ENCODE measurements at places on chromosomes 13 and 19.

- DNase-seq, result no peak
These were observed 88.8 kb downstream of the GNG7 start for GRCh38 chr19:2613507-2614295.

GRCh38 chr19:46211201-46211881 lies 18.2 kb upstream of the IGFL1 start:
- peak; percentile 74 for DNase-seq

DNA sequence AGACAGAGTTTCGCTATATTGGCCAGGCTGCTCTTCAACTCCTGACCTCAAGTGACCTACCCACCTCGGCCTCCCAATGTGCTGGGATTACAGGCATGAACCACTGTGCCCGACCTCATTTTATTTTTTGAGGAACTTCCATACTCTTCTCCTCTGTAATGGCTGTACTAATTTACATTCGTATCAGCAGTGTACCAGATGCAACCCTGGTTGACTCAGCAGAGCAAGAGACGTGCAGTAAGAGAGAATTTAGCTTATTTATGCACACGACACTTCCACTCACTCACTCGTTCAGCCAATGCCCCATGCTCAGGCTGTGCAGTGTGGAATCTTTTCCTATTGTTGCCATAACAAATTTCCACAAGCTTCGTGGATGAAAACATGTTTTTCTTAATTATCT lies 6.9 kb downstream of the KIR3DL3 start:
- DNase-seq, result no peak

DNA sequence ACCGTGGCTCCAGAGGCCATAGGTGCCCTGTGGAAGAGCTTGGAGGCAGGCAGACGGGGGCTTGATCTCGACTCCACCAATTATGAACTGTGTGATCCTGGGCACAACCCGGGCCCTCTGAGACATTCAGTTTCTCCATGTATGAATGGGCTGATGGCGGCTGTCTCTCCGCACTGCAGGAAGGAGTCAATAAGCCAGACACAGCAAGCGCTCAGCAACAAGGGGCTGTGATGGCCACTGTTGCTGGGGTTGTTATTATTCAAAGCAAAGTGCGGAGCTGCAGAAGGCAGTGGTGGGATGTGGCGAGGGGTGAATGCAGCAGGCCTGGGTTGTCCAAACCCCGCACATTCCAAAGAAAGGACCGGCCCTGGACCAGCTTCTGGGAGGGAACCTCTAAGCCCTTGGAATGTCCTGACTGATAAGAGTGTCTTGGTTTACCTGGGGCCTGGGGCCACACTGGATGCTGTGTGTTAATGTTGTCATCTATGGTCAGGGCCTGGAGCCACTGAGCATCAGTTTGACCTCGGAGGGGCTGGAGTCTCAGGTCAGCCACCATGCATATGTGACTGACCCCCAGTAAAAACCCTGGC lies 8.3 kb downstream of the TMEM143 start:
- DNase-seq, result no peak

Data from RWPE1 (cell line).